ENCODE measurements at places on chromosomes 4 and X. TPM values are rescaled to one million over a fixed set of nuclear protein-coding genes. Genes with fewer than 3 reads are reported as not detected.
A peak's percentile ranks its signal among the peaks of the same experiment; 100 is the strongest.

Gene SEC24D
- total RNA-seq, result 19.6 TPM

GRCh38 chrX:136692271-136692670, 44.3 kb downstream of the CD40LG start:
- no peak for DNase-seq

- DNase-seq, result no peak
Measured at GRCh38 chr4:28225050-28225449, 1364.4 kb downstream of the STIM2 start.

- DNase-seq, result peak; percentile 51
Measured at GRCh38 chrX:139932073-139932900, 566 bp downstream of the ATP11C start.

- no peak for DNase-seq
Measured at GRCh38 chrX:123869488-123869887, 9.6 kb downstream of the XIAP start.

- DNase-seq, result no peak
Measured at GRCh38 chrX:39848243-39848642, 249.5 kb downstream of the BCOR start.

GRCh38 chr4:72375073-72375736, 193.8 kb downstream of the ADAMTS3 start:
- DNase-seq, result no peak

Gene POU4F2
- not detected for total RNA-seq

DNA sequence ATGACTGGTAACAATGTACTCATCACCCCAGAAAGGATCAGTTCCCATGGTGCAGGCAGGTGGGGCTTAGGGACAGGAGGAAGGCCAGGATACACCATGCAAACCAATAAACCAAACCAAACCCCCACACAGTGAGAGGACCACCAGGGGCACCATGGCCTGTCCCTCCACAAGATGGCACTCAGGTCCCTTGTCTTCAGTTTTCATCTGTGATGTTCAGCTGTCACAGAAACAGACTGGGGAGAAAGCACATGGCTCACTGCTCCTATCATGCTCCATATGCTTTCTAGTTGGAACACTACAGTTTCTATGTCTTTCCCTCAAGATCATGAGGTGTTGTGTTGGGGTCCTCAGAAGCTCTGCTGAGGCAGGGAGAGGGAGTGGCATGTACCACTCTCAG, 10.1 kb downstream of the HS3ST1 start:
- DNase-seq, result no peak

Gene ATOH1
- not detected for total RNA-seq

- DNase-seq, result no peak
Measured at GRCh38 chr4:147941373-147941772, 209.5 kb downstream of the ARHGAP10 start.

- DNase-seq, result no peak
Measured at GRCh38 chr4:138255917-138256597, 13.9 kb upstream of the SLC7A11 start.

DNA sequence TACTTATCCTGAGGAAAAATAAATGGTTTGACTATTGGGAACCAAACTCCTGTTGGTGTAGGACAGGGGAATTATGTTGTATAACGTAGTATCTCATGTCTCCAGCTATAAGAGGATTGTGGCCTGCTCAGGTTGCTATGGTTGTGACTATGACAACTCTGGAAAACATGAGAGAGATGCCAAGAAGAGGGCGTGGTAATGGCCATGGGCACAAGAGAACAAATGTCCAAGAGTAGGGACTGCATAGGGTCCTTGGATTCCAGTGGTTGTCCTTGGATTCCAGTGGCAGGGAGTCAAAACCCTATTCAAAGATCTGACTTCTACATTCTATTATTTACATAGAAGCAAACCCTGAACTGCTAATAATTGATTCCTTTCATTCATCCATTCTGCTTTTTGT, 6.8 kb upstream of the MOB1B start:
- DNase-seq, result no peak

Data from activated naive CD8-positive, alpha-beta T cell treated with anti-CD3 and anti-CD28 coated beads for 36 hours (primary cell).